ENCODE measurements at places on chromosomes 6 and 20.

- no peak for DNase-seq
Measured at GRCh38 chr6:150646228-150646627, 46.5 kb downstream of the PLEKHG1 start.

- DNase-seq = no peak
Measured at GRCh38 chr6:21887231-21888185, 294.0 kb downstream of the SOX4 start.

GRCh38 chr6:169700296-169700695, 1.5 kb downstream of the WDR27 start:
- DNase-seq = no peak

DNA sequence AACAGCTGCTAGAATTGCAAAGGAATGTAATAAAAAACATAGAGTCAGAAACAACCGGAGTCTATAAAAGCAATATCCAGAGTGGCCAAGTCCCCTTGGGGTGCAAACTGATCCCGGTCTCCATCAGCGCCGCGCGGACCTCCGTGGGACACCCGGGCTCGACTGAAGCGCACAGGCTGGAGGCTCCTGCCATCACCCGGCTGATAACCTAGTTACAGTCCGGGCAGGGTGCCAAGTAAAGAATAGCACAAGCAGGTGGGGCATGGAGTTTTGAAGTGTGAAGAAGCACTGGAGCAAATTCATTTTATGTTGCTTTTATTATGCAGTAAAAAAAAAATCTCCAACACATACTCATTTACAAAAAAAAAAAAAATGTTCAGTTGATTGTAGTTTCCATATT, 205.1 kb upstream of the GMDS start:
- no peak for DNase-seq

DNA sequence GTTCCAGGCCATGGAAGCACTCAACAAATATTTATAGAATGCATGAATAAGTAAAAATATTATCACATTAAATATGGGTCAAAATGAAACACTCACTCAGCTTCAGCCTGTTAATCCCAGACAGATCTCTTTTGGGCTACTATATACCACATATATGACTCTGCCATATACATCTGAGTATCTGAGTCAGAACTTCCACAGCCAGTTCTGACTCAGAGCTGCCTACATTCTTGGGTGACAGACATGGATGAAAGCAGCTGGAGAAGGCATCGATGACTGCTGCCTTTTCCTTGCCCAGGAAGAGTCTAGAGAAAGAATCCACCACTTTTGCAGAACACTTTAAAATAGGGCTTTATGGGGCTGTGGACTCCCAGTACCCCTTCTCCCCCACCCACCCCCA, 11.5 kb upstream of the PDYN start:
- DNase-seq = no peak

- no peak for DNase-seq
Measured at GRCh38 chr20:62523473-62524203, 47.8 kb upstream of the GATA5 start.

GRCh38 chr6:2433711-2434110, 188.3 kb upstream of the GMDS start:
- no peak for DNase-seq

- no peak for DNase-seq
Measured at GRCh38 chr6:77326711-77327110, 136.6 kb downstream of the HTR1B start.

DNA sequence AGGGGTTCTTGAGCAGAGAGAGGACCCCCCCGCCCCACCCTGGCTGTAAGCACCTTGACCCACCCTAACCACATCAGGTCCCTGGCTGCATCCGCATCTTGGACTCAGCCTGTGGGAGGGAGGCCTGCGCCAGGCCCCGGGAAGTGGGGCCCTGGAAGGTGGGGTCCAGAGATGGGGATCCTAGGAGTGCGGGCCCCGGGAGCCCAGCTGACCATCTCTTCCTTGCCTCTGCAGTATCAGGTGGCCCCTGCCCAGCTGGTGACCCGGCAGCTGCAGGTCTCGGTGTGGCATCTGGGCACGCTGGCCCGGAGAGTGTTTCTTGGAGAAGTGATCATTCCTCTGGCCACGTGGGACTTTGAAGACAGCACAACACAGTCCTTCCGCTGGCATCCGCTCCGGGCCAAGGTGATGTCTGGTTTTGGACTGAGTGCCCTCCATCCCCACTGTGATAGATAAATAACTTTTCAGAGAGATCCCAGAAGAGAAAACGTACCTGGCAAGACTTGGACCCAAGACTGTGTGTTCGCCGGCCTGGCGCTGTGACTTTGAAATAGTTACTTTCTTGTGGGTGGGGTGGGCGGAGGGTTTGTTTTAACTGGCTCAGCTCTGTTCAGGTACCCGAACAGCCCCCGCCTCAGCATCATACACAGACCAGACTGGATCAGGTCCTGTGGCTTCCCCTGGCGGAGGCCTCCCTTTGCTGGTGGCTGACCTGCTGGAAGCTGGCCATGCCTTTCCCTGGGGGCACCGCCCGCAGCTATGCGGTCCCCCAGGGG, 62.0 kb downstream of the EZR start:
- no peak for DNase-seq

- DNase-seq = no peak
Measured at GRCh38 chr6:166908811-166909210, 47.5 kb downstream of the RNASET2 start.

DNA sequence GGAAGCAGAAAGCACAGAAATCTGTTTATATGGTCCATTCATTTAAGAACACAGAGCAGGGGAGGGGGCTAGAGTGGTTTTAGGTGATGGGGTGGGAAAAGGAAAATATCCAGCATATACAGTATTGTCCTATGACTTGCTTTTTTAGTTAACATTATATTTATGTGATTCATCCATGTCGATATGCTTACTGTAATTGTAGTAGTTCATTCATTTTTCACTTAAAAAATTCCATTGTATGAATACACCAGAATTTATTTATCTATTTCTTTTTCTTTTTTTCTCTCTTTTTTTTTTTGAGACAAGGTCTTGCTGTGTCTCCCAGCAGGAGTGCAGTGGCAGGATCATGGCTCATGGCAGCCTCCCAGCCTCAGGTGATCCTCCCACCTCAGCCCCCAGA, 9.6 kb upstream of the PRIM2 start:
- no peak for DNase-seq

DNA sequence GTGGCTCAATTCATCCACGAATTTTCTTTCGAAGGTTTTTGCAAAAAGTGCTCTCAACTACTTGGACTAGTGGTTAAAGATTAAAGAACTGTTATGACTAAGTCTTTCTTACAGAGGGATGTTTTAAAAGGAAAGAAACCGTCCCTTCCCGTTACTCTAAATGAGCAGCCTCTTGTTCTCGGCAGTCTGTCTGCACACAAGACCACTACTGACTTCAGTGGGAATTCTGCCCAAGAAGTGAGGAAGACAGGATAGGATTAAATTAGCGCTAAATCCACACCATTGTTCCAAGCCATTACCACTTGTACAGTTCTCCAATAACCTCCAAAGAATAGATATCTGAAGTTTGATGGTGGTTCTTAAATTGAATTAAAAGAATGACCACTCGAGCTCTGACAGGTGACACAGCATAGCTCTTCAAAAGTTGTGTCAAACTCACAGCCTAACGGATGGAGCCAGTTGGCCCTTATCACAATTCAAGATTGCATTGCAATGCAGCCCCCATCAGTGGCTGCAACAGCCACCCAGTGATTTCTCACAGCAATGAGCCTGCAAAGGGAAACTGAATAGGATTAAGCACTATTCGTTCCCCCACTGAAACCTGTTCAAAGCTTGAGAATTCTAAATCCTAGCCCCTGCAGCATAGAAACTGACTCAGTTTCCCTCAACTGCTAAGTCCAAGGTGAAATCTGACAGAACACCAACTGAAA, 1.8 kb downstream of the EPB41L2 start:
- DNase-seq = no peak

- DNase-seq = no peak
Measured at GRCh38 chr6:10800810-10801209, 37.5 kb downstream of the MAK start.

- DNase-seq = no peak
Measured at GRCh38 chr20:37160683-37161082, 18.4 kb upstream of the RPN2 start.

DNA sequence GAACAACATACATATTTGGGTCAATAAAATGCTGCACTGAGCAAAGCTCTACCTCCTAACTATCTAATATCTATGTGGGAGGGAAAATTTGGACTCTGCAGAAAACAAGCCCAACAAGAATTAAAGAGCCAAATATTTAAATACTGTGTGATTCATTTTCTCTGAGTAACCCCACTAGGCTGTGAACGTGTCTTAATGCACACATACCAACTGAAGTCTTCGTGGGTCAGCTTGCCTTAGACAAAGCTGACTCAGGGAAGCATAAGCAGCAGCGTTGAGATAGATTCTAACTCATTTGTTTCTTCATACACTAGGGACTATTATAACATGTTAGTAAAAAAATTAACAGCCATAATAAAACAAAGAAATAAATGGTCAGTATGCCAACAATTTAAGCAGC, 114.3 kb downstream of the GJA1 start:
- no peak for DNase-seq

DNA sequence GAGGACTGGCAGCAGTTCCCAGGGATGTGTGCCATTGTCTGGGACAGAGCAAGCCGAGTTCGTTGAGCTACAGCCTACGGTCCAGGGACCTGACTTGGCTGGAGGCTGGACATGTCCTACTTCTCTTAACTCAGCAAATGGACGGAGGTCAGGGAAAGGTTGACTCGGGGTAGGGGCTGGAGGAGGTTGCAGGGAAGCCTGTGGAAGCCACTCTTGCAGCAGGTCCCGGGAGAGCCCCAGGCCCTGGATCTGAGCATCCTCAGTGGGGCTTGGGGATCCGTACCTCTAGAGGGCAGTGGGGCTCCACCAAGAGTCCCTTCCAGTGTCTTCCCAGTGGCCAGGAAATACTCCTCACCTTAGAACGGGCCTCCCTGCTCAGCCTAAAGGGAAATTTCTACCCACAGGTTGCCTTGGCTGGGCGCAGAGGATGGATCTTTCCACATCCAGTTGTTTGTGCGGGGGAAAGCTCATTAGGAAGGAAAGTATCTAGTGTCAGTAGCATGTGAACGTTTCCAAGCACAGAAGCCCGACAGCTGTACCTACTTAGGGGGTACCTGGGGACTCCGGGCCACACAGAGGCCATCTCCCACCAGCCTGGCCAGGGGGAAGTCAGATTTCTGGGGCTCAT, 170.2 kb downstream of the NFATC2 start:
- DNase-seq = no peak

DNA sequence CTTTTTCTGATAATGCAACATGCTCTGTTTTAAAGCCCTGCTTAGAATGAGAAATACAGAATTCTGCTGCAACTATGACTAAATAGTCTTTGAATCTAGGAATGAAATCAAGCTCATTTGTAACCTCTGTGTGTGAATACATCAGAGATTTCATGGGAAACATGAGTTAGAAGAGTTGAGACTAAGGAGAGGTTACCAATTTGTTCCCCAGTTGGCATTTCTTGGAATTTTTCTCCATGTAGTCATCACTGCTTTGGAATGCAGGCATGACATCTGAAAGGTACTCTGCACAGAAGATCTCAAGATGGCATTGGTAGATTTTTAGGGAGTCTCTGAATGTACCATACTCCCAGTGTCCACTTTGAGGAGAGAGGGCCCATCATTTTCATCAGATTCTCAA, 237.2 kb downstream of the TFAP2A start:
- no peak for DNase-seq

GRCh38 chr6:39178235-39178634, 51.0 kb downstream of the KCNK5 start:
- DNase-seq = no peak

DNA sequence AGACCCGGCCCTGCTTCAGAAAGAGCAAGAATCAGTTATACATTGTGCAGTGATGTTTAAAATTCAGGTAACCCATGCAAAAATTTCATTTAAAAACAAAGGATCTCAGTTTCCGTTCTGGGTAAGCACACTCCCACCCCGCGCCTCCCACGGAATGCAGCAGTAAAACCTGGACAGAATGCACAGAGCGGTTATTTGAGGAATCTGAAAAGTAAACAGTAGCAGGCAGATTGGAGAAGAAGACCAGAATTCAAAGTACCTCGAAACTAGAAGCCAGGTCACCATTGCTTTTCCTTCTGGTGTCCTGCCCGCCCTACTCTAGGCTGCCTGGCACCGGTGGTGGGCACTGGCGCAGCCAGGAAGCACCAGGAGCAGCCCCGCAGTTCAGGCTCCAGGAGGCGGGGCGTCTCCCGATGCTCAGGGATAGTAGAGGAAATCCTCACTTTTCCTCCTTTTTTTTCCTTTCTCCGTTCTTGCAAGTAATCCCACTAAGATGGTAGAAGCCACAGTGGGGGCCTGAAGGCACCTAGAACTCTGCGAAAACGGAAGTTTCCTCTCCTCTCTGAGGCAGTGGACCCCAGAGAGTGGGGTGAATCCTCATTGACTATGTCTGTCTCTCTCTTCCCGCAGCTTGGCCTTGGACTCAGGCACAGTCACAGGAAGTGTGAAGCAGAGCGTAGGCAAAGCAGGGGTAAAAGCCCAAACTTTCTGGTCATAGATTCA, 28.3 kb downstream of the METTL24 start:
- DNase-seq = no peak

GRCh38 chr6:168473197-168473596, 32.2 kb downstream of the SMOC2 start:
- no peak for DNase-seq

GRCh38 chr20:20744170-20744725, 31.8 kb upstream of the RALGAPA2 start:
- DNase-seq = no peak

GRCh38 chr6:117531346-117531745, 48.9 kb downstream of the DCBLD1 start:
- DNase-seq = no peak

DNA sequence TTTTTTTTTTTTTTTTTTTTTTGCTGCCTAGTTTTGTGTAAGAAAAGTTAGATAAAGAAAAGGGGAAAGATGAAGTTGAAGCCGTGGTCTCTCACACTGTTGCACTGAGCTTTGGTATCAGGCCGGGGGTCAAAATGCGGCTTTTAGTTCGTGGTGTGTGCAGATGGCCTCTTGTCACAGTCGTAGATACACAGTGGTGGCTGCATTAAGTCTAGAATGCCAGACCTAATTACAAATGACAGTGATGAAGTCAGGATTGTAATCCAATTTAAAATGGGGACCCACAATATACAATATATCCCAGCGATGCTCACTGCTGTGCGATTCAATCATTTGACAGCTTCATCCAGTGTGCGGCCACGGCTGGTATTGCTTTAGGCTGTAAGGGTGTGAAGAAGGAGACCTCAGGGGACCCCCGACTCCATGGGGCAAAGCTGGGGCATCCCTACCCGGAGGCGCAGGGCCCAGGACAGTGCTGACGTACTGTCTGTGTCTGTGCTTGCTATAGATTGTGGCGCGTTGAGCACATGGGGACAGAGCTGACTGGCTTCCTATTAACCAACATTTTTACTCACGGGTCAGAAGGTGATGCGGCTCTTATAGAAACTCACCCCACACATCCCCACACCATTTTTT, 210.0 kb upstream of the SOX4 start:
- no peak for DNase-seq

- DNase-seq = no peak
Measured at GRCh38 chr20:19807191-19807945, 49.3 kb downstream of the RIN2 start.

DNA sequence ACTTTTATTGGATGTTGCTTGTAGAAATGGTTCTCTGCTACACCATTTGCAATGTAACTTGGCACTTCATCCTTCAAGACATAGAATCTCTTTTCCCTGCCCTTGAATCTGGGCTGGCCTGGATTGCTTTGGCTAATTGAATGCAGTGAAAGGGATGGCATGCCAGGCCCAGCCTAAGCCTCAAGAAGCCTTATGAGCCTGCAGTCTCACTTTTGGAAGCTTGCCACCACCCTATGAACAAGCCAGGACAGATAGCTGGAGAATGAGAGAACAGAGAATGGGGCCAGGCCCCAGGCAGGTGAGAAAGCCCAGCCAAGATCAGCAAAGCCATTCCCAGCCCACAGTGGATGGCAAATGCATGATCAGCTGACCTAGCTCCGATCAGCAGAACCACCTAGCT, 350.7 kb upstream of the RNF24 start:
- no peak for DNase-seq
